Muscle of leg (tissue), 16 donors: ENCODE measurements at places on chromosomes 1 and 21. TPM values are rescaled to one million over a fixed set of nuclear protein-coding genes. Genes with fewer than 3 reads are reported as not detected.
A peak's percentile ranks its signal among the peaks of the same experiment; 100 is the strongest.

- no peak for DNase-seq
Observed at GRCh38 chr1:6953907-6954364, 168.7 kb downstream of the CAMTA1 start.

PTAFR gene
- total RNA-seq, result 1.6 TPM

- DNase-seq, result no peak
Observed at GRCh38 chr1:36764798-36765197, 269.5 kb downstream of the GRIK3 start.

ZYG11B gene
- total RNA-seq, result 43.9 TPM

- DNase-seq, result peak; percentile 49
Observed at GRCh38 chr1:161486806-161487741, 18.2 kb upstream of the FCGR2A start.

LRRC3 gene
- 0.98 TPM for total RNA-seq

GRCh38 chr1:94559921-94560320 lies 18.4 kb upstream of the F3 start:
- DNase-seq, result no peak

DNA sequence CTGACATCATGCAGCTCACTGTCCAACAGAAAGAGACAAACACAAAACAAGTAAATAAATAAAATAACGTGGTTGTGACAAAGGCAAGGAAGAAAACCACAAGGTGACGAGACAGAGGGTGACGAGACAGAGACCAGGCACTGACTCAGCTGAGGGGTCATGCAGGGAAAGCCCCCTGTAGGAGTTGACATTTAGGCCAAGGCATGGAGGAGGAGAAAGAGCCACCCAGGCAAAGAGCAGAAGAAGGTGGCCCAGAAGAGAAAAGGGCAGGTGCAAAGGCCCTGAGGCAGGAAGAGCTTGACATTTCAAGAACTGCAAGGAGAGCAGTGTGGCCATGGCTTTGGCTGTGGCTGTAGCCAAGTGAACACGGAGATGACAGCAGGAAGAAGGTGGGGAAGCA lies 65.1 kb upstream of the ID3 start:
- no peak for DNase-seq

DNA sequence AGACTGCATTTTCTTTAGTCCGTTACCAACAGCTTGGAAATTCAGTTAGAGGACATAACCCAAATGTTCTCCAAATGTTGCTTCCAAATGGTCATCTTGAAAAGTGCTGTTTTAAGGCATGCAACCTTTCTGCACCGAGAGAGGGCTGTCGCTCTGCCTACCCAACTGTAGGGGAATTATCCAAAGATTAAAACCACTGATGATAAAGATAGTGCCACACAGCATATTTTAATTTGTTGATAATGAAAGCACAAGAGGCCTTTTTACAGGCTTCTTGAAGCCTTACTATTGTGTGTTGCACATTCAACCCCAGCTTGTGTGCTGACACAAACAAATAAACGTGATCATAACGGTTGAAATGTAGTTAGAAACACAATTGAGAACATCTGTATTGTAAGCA lies 121.5 kb downstream of the LMO4 start:
- DNase-seq, result no peak
